Memory B cell (primary cell): ENCODE measurements at places on chromosomes 5 and 9.

GRCh38 chr5:69454460-69455249 lies 37.9 kb upstream of the OCLN start:
- no peak for DNase-seq
- H3K4me3 ChIP-seq, result no peak overlapping the region
- no peaks in the 10 kb centered on the region for H3K36me3 ChIP-seq

DNA sequence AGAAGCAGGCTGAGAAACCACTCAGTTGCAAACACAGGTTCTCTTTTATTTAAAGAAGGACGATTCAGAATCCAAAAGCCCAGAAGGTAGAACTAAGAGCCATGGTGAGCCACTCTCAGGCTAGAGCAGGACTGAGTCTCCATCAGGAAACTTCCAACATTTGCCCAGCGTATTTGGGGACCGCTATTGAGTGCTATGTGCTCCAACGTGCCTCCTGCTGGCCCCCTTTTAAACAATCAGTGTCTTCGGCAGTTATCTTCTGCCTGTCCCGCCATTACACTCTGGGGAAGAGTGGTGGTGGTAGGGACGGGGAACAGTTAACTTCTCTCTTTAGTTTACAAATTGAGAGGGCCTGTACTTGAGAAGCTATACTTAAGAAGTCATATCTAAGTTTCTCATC lies 78.1 kb downstream of the DENND1A start:
- H3K4me1 ChIP-seq, result peaks cover 9% of the 10 kb centered on the region
- no peak for DNase-seq
- H3K27me3 ChIP-seq, result no peaks in the 10 kb centered on the region
- no peak overlapping the region for H3K4me3 ChIP-seq
- no peak overlapping the region for H3K27ac ChIP-seq

- DNase-seq, result no peak
- no peak overlapping the region for H3K4me3 ChIP-seq
- no peaks in the 10 kb centered on the region for H3K27me3 ChIP-seq
- no peak overlapping the region for H3K27ac ChIP-seq
These were observed 194.7 kb downstream of the CDH9 start for GRCh38 chr5:26843677-26844076.

- no peaks in the 10 kb centered on the region for H3K4me1 ChIP-seq
- peaks cover 14% of the 10 kb centered on the region for H3K27me3 ChIP-seq
These were observed 76.0 kb upstream of the SIMC1 start for GRCh38 chr5:176162198-176162597.

GRCh38 chr5:77483682-77484081 lies 8.4 kb downstream of the WDR41 start:
- no peak for DNase-seq
- no peak overlapping the region for H3K4me3 ChIP-seq
- no peak overlapping the region for H3K27ac ChIP-seq
- H3K4me1 ChIP-seq, result peaks cover 4% of the 10 kb centered on the region
- H3K27me3 ChIP-seq, result no peaks in the 10 kb centered on the region
- H3K36me3 ChIP-seq, result peaks cover 30% of the 10 kb centered on the region

- no peaks in the 10 kb centered on the region for H3K36me3 ChIP-seq
- no peak overlapping the region for H3K4me3 ChIP-seq
- H3K27ac ChIP-seq, result no peak overlapping the region
- no peak for DNase-seq
- H3K4me1 ChIP-seq, result no peaks in the 10 kb centered on the region
These were observed 451.8 kb upstream of the FTMT start for GRCh38 chr5:121399879-121400278.

GRCh38 chr9:129863059-129863690 lies 27.9 kb downstream of the USP20 start:
- DNase-seq, result no peak
- peaks cover 23% of the 10 kb centered on the region for H3K36me3 ChIP-seq
- H3K27me3 ChIP-seq, result no peaks in the 10 kb centered on the region
- H3K4me3 ChIP-seq, result no peak overlapping the region

GRCh38 chr5:163586531-163586956 lies 81.1 kb downstream of the MAT2B start:
- DNase-seq, result no peak
- no peaks in the 10 kb centered on the region for H3K36me3 ChIP-seq
- no peaks in the 10 kb centered on the region for H3K4me1 ChIP-seq
- H3K4me3 ChIP-seq, result no peak overlapping the region

- DNase-seq, result peak; percentile 5
- no peak overlapping the region for H3K27ac ChIP-seq
- peaks cover 14% of the 10 kb centered on the region for H3K27me3 ChIP-seq
- peak overlapping the region; percentile 77 for H3K4me3 ChIP-seq
- H3K4me1 ChIP-seq, result peaks cover 6% of the 10 kb centered on the region
- H3K36me3 ChIP-seq, result no peaks in the 10 kb centered on the region
These were observed 76.7 kb upstream of the IFNE start for GRCh38 chr9:21558615-21559401.

- no peak overlapping the region for H3K27ac ChIP-seq
- no peaks in the 10 kb centered on the region for H3K4me1 ChIP-seq
- H3K27me3 ChIP-seq, result no peaks in the 10 kb centered on the region
- no peaks in the 10 kb centered on the region for H3K36me3 ChIP-seq
These were observed 175.8 kb upstream of the PLCXD3 start for GRCh38 chr5:41686191-41686590.

GRCh38 chr9:36317766-36318165 lies 59.5 kb upstream of the GNE start:
- H3K4me1 ChIP-seq, result peaks cover 2% of the 10 kb centered on the region
- no peaks in the 10 kb centered on the region for H3K36me3 ChIP-seq
- peaks cover 6% of the 10 kb centered on the region for H3K27me3 ChIP-seq
- no peak overlapping the region for H3K27ac ChIP-seq
- no peak for DNase-seq
- H3K4me3 ChIP-seq, result no peak overlapping the region

- no peak overlapping the region for H3K27ac ChIP-seq
- no peak for DNase-seq
- H3K27me3 ChIP-seq, result peaks cover 3% of the 10 kb centered on the region
- peaks cover 4% of the 10 kb centered on the region for H3K4me1 ChIP-seq
These were observed 8.9 kb upstream of the HSPA9 start for GRCh38 chr5:138583984-138584637.

DNA sequence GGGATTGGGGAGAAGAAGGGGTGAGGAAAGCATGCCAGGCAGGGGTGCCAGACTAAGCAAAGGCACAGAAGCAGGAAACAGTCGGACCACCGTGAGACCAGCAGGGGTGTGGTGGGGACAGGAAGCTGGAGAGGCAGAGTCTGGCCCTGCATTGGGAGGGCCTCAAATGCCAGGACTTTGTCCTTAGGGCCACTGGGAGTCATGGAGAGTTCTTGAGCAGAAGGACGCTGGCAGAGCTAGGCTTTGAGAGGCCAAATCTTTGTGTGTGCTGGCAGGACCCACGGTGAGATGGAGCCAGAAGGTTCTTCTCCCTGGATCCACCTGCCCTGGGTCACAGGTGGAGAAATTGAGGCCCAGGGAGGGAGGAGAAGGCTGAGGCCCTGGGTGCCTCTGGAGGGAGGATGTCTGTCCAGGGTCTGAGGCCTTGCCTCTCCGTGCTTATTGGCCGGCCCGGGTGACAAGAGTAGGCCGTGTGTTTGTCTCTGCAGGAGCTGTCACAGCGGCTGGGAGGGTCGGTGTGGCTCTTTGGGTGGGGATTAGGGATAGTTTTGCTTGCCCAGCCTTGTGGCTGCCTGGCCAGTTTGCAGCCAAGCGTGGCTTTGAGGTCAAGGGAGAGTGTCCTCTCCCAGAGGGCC lies 1.8 kb upstream of the ENG start:
- DNase-seq, result no peak
- no peak overlapping the region for H3K27ac ChIP-seq
- no peak overlapping the region for H3K4me3 ChIP-seq
- H3K4me1 ChIP-seq, result peaks cover 15% of the 10 kb centered on the region
- H3K27me3 ChIP-seq, result no peaks in the 10 kb centered on the region

DNA sequence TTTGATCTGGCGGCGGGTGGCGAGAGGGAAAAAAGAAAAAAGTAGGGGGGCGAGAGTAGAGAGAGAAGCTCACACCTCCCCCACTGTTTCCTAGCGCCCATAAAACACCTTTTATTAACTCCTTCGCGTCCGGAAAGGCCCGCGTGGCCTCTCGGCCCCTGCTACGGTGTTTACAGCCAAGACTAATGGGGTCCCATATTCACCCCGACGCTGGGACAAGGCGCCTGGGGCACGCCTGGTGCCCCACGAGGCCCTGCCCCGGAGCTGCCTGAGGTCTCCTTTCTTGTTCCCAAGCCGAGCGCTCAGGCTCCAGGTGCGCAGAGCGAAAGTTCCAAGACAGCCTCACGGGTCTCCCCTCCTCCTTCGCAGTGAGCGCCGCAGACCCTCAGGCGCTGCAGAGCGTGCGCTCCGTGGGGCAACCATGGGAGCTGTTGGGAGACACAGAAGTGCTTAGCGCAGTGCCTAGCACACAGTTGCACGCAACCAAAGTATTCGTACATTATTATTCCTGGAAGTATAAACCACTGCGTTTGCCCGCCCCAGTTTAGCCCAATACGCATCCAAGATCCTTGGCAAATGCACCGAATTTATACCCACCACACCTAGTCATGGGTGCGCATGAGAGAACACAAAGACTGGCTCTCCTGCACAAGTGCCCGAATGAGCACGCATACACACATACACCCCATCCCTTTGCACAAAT lies 4.3 kb downstream of the HAND1 start:
- H3K36me3 ChIP-seq, result peaks cover 2% of the 10 kb centered on the region
- peaks cover 25% of the 10 kb centered on the region for H3K27me3 ChIP-seq
- DNase-seq, result no peak
- no peak overlapping the region for H3K4me3 ChIP-seq
- H3K27ac ChIP-seq, result peak overlapping the region; percentile 60
- peaks cover 22% of the 10 kb centered on the region for H3K4me1 ChIP-seq

DNA sequence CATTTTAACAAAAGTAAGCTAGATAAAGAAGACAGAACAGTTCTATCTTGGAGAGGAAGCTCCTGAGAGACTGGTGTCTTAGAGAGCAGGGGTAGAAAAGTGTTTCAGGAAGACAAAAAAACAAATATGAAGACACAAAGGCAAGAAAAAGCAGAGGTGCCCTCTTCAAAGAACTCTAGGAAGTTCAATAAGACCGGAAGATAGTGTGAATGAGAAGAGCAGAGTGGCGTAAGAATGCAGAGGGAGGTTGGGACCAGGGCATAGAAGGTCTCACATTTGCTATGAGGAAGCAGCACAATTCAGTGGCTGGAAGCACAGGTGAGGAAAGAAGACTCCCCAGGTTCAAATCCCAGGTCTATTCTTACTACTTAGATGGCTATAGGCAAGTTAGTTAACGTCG lies 22.6 kb downstream of the TMEM245 start:
- no peak for DNase-seq
- no peak overlapping the region for H3K4me3 ChIP-seq
- H3K27ac ChIP-seq, result no peak overlapping the region
- H3K4me1 ChIP-seq, result peaks cover 22% of the 10 kb centered on the region

DNA sequence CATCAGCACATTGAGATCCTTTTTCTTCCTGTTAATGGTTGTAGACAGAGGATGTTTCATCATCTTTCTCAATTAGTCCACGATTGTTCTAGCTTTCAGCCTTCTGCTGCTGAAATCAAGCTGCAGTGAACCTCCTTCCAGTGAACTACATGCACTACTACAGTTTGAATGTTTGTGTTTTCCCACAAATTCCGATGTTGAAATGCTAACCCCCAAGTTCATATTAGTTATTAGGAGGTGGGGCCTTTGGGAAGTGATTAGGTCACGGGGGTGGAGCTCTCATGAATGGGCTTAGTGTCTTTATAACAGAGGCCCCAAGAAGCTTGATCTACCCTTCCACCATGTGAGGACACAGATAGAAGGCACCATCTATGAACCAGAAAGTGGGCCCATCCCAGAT lies 32.9 kb downstream of the NSG2 start:
- peaks cover 4% of the 10 kb centered on the region for H3K27me3 ChIP-seq
- no peak overlapping the region for H3K27ac ChIP-seq
- DNase-seq, result no peak
- H3K4me1 ChIP-seq, result no peaks in the 10 kb centered on the region

DNA sequence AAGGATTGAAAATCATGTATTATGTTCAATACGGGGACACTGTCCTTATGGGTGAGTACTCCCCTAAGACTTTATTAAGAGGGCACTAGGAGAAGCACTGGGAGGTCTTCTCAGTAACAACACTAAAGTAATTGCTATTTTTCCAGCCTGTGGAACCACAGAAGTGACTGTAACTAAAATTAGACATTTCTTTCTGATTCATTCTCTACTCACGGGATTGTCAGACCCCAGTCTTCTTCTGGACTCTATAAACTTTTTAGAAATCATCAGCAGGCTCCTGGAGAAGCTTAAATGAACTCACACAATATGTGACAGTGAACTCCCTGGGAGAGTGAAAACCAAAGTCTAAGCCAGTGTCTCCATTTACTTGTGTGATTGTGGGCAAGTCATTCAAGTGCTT lies 14.5 kb downstream of the TLR4 start:
- no peak for DNase-seq
- no peaks in the 10 kb centered on the region for H3K27me3 ChIP-seq
- no peak overlapping the region for H3K27ac ChIP-seq
- no peak overlapping the region for H3K4me3 ChIP-seq
- H3K4me1 ChIP-seq, result peaks cover 21% of the 10 kb centered on the region

- no peak overlapping the region for H3K27ac ChIP-seq
- peaks cover 1% of the 10 kb centered on the region for H3K27me3 ChIP-seq
- no peaks in the 10 kb centered on the region for H3K36me3 ChIP-seq
- no peak for DNase-seq
- H3K4me1 ChIP-seq, result no peaks in the 10 kb centered on the region
- no peak overlapping the region for H3K4me3 ChIP-seq
These were observed 57.3 kb upstream of the C6 start for GRCh38 chr5:41270423-41271251.

GRCh38 chr5:34535433-34535832 lies 120.7 kb upstream of the RAI14 start:
- H3K36me3 ChIP-seq, result no peaks in the 10 kb centered on the region
- peaks cover 12% of the 10 kb centered on the region for H3K27me3 ChIP-seq
- H3K4me3 ChIP-seq, result no peak overlapping the region
- no peak for DNase-seq

- H3K4me3 ChIP-seq, result no peak overlapping the region
- DNase-seq, result no peak
- no peaks in the 10 kb centered on the region for H3K27me3 ChIP-seq
- peaks cover 11% of the 10 kb centered on the region for H3K4me1 ChIP-seq
These were observed 39.0 kb downstream of the FAM78A start for GRCh38 chr9:131237291-131237690.

- H3K4me1 ChIP-seq, result peaks cover 21% of the 10 kb centered on the region
- DNase-seq, result no peak
- peaks cover 26% of the 10 kb centered on the region for H3K36me3 ChIP-seq
These were observed 23.2 kb downstream of the SLC46A2 start for GRCh38 chr9:112867275-112867991.

DNA sequence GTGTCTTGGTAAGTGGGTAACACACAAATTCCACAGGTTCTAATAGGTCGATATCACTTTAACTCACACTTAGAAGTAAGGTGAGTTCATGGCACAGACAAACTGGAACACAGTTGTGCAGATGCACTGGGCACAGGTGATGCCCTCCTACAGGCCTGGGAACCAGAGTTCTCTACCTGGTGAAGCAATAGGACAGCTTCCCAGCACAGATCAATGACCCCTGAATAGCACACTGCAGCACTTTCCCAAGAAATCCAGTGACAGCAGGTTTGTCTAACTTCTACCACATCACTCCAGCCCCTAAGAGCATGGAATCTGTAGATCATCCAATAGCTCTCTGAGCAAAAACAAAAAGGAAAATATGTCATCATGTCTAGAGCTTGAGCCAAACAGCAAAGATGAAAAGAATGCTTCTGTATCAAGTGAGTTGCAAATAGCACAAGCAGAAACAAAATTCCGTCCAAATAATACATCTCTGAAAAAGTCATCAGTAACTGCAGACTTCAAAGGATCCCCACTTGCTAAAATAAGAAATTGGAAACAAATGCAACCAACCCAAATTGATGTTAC lies 33.5 kb downstream of the MOCS2 start:
- DNase-seq, result no peak
- peaks cover 8% of the 10 kb centered on the region for H3K27me3 ChIP-seq
- no peaks in the 10 kb centered on the region for H3K36me3 ChIP-seq
- H3K4me3 ChIP-seq, result no peak overlapping the region
- H3K27ac ChIP-seq, result no peak overlapping the region
